GM12891 (cell line): ENCODE measurements at places on chromosomes 12 and 14.

DNA sequence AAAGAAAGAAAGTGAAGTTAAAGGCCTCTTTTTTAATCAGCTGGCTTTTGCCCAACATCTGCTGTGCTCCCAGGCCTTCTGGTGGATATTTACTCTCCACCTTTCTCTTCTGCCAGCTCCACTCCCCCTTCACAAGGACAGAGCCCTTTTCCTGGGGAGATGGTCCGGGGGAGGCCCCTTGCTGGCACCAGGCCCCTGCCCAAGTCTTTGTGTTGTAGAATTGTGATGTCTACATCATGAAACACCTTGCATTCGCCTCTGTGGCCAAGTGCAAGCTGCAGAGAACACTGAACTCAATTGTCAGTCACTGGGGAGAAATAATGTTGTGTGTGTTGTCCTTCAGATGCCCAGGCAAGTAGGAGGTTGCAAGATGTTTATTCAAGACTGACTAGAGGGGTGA lies 150.3 kb downstream of the DPF3 start:
- no peak for DNase-seq

DNA sequence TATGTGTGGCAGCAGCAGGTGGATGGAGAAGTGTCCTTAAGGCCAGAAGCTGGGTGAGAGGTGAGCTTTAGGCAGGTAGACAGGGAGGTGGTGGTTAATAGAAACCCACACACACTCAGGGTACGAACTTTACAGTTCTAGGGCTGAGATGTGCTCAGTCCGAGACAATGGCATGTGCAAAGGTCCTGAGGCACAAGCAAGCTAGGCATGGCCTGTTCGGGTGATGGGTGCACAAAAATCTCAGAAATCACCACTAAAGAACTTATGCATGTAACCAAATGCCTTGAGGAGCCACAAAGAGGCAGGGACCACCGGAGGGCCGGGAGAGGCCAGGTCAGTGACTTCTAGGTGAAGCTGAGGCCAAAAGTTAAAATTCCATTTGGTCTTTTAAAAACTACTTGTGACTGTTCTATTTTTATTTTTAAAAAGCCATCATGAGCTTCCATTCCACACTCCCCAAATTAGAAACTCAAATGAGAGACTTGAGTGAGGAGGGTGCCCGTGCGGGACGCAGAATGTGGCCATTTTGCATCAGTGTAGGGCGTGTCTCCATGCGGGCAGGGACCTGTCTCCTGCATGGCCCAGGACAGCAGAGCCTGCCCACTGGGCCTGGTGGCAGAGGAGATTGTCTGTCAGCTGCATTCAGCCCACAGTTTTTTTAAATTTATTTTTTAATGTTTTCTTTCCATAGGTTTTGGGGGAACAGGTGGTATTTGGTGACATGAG lies 4.0 kb downstream of the RFLNA start:
- no peak for DNase-seq

- no peak for DNase-seq
Observed at GRCh38 chr12:20423557-20423956, 55.2 kb downstream of the PDE3A start.

GRCh38 chr12:111598637-111599452 lies at the start of gene ATXN2:
ATXN2 (minus strand) TSS chr12:111599315; CDS start chr12:111599034, 281 bp downstream.
- peak; percentile 66 for DNase-seq

- no peak for DNase-seq
Observed at GRCh38 chr12:57545809-57546437, 1.1 kb downstream of the DCTN2 start.

DNA sequence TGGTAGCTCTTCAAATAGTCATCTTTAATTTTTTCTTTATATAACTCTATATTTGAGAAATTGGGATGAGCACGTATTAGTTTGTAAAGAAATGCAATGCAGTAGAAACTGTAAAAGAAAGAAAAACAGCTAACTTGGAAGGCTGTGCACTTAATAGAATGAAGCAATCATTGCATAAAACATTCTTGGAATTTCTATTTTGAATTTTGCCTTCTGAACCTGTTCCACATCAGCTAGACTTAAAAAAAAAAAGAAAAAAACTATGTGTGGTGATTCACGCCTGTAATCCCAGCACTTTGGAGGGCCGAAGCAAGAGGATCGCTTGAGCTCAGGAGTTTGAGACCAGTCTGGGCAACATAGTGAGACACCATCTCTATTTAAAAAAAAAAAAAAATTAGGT lies 29.4 kb downstream of the SCN8A start:
- DNase-seq = no peak

DNA sequence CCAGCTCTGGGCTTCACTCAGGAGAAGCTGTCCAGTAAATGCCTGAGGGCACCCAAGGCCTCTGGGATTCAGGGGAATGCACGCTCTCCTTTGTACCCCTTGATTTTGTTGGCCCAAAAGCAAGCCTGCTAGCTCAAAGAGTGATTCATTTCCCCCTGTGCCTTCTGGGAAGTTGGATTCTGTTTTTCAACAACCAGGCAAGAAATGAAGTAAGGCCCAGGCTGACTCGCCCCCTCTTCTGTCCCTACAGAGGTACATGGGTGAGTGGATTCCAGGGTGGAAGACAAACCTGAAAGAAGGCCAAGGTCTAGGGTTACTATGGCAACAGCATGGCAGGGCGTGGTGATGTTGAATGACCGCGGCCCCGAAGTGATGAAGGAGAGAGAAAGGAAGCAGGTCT lies 9.3 kb upstream of the SERPINA5 start:
- no peak for DNase-seq

DNA sequence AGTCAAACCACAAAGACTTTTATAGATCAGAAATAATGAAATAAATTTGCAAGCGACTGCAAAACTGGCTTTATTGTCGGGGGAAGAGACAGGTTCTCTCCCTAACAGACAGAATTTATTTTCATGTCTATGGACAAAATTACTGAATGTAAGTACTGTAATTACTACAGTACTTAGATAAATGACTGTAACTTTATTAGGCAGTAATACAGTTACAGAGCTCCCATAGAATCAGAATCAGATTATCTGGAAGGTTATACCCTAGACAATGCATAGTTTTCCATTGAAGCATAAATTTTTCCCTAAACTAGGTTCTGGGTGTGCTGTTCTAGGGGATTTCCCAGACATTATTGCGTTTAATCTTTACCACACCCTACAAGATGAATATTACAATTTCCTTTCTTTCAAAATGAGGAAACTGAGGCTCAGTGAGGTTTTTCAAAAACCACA lies 114.2 kb downstream of the C12orf75 start:
- no peak for DNase-seq

GRCh38 chr14:101915871-101916815 lies 48.2 kb upstream of the DYNC1H1 start:
- DNase-seq = no peak

DNA sequence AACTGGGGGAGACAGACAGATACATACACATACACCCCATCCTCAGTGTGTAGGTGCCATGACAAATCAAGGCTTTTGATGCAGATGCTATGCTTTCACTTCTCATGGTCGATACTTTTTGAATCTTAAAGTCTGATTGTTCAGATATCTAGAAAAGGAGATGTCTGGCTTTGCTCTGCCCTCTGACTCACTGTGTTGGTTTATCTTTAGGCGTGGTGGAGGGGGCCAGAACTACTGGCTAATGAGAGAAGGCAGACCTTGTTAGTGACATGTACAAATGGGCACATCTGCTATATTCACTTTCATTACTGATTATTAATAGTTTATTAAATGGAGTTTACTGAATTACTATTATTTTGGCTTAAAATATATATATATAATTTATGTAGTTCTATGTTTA lies 444.3 kb upstream of the RGS6 start:
- DNase-seq = no peak

DNA sequence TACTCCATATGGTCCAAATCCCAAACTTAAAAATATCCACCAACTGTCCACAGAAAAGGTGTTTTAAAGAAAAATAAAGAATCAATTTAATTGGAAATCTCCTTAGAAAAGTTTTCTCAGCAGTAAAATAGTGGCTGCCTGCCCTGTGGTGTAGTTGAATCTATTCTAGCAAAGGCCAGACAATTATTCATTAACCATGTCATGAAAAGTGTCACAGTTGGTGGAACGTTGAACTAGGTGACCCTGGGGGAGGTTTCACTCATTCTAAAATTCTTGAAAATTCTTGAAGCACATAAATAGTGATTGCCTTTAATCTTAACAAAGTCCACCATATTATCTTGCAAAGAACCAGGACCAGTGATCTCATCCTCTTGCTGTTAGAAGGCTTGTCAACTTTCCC lies 78.4 kb upstream of the GZMB start:
- no peak for DNase-seq

DNA sequence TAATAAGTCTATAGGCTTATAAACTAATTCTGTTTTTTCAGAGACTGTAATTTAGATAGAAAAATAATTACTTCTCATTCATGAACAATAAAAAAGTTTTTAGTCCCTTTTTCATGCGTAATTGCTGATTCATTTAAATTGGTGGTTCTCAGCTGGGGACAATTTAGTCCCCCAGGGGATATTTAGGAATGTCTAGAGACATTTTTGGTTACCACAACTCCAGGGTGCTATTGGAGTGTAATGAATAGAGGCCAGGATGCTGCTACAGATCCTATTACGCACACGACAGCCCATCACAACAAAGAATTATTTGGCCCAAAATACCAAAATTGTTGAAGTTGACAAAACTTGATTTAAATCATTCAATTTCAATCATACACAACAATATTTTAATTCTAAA lies 22.8 kb upstream of the VCPKMT start:
- DNase-seq = no peak

GRCh38 chr12:118432812-118433545 lies 56.6 kb downstream of the SUDS3 start:
- no peak for DNase-seq

DNA sequence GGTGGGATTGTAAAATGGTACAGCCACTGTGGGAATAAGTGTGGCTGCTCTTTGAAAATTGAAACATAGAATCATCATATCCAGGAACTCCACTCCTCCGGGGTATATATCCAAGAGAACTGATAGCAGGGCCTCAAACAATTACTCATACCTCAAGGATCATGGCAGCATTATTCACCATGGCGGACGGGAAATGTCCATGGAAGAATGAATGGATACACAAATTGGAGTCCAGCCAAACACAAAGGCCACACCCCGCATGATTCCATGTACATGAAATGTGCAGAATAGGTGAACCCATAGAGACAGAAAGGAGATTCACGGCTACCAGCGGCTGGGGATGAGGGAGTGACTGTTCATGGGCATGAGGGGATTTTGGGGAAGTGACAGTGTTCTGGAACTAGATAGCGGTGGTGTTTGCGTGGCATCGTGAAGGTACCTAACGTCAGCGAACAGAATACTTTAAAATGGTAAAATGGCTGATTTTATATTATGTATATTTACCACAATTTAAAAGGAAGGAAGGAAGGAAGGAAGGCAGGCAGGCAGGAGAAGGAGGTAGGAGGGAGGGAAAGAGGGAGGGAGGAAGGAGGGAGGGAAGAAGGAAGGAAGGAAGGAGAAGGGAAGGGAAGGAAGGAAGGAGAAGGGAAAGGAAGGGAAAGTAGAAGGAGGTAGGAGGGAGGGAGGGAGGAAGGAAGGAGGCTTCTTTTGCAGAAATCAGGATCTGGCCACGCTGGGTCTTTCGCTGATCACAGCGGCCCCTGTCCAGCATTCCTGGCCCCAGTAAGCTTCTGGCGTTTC lies 14.1 kb upstream of the NCOR2 start:
- DNase-seq = no peak

GRCh38 chr14:32939254-32940065 lies 781 bp downstream of the NPAS3 start:
- no peak for DNase-seq

DNA sequence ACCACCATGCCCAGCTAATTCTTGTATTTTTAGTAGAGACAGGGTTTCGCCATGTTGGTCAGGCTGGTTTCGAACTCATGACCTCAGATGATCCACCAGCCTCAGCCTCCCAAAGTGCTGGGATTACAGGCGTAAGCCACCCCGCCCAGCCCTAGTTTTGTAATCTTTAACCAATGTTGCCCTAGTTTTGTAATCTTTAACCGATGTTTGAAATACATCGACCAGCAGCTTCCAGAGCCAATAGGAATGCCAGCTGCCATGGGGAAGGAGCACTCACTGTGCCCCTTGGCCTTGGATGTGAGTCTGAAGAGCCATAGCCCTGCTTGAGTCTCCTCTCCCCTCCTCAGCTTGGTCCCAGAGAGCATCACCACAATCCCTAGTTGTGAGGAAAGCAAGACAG lies 209.3 kb upstream of the RGS6 start:
- no peak for DNase-seq

- no peak for DNase-seq
Observed at GRCh38 chr14:93540235-93540634, 109.5 kb downstream of the UNC79 start.

GRCh38 chr14:88914956-88915355 lies 90.5 kb downstream of the TTC8 start:
- DNase-seq = no peak

- DNase-seq = no peak
Observed at GRCh38 chr14:67999705-68000384, 180.3 kb downstream of the RAD51B start.

DNA sequence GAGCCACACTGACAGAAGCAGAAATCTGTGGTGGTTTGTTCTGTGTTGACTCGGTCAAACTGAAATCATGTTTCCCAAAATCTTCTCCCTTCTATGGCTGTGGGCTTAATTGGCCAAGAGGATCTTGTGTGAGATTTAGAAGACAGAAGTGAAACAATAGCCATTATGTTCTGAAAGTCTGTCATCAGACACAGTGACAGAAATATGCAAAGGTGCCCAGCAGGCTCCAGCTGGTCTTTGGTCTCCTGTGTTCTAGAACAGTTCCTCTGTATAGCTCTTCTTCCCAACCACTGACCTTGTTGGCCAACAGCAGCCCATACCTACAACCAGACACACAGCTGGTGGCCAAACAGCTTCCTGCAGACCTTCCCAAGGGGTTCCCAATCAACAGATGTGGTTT lies 25.0 kb upstream of the COCH start:
- DNase-seq = no peak

DNA sequence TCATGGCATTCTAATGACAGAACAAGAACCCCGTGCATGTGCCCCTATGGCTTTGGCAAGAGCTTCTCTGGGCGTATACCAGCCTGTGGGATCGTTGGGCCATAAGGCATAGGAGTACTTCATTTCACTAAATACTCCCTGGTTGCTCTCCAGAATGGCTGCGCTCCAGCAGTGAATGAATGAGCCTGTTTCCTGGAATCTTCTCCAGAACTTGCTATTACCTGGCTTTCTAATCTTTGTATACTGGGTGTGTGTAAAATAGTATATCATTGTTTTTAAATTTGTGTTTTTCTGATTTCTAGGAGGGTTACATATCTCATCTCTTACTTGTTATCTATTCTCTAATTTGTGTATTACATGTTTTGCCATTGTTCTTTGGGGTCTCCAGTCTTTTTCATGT lies 28.6 kb upstream of the EMP1 start:
- no peak for DNase-seq

- no peak for DNase-seq
Observed at GRCh38 chr12:50776749-50777728, 13.1 kb downstream of the ATF1 start.

GRCh38 chr14:20734430-20734806 lies 11.3 kb upstream of the EDDM3A start:
- DNase-seq = no peak
